ENCODE measurements at places on chromosomes 2 and 18. TPM values are rescaled to one million over a fixed set of nuclear protein-coding genes. Genes with fewer than 3 reads are reported as not detected.
A peak's percentile ranks its signal among the peaks of the same experiment; 100 is the strongest.

Gene TMEM17
- 4.2 TPM for polyA plus RNA-seq

- DNase-seq, result no peak
Observed at GRCh38 chr2:208373460-208374089, 33.0 kb upstream of the PTH2R start.

DNA sequence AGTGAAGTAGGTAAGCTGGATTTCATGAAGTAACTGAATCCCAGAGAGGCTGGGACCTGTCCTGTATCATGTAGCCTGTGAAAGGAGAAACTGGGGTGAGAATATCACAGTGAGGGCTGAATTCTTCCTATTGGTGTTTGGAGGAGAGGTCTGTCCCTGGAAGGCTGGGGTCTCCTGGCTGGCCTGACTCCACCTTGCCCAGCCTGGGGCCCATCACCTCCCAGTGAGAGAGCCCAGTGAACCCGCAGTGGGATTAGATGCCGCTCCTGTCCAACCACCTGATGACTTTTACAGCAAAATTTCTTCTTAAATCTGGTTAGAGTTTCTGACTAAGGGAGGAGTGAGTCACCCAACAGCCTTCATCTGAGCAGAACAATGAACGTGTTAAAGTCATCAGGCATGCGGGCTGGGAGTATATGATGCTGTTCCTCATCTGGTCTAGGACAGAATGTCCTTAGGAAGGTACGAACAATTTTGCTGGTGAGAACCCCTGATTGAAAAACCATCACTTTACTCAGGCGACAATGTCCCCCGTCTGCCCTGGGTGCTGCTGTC, 152.9 kb downstream of the LPIN1 start:
- DNase-seq, result no peak

DNA sequence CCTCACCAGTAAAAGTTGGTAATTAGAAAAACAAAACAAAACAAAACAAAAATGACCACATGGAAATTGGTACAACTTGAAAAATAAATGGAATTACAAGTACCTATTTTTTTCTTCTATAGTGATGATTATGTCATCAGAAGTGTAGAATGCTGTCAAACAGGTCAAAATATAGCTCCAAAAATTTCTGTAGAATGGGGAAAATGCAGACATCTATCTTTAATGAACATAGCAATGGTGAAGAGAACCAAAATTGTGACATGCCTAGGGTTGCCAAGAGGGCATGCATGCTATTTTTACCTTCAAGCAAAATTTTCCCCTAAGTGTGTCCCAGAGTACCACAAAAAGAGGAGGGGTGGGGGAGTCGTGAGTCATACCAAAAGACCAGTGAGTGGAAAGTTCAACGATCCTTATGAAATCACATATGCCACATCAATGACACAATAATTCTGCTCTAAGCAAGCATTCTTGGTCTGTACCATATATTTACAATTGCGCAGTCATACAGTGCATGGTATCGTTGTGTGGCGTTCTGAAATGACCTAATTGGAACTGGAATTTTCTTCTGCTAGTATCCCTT, 1436.4 kb downstream of the SUCLG1 start:
- no peak for DNase-seq

- peak; percentile 39 for DNase-seq
Observed at GRCh38 chr2:191051825-191052778, 38.1 kb upstream of the STAT1 start.

DNA sequence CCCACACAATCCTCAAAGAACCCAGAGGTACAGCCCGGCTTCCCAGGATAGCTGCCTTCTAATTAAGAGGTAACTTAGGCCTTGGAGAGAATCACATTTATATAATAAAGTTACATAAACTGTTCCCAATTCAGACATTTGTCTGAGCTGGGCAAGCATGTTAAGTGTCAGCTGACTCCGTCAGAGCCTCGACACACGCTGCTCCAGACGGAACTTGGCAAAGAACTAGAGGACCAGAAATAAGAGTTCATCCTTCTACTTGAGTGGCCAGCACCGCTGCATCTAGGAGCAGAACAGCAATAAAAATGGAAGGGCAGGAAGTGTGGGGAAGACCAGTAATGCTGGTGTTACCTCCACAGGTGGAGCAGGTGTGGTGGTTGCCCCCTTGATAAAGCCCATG, 80.5 kb downstream of the MYO5B start:
- DNase-seq, result no peak

- no peak for DNase-seq
Observed at GRCh38 chr2:152426801-152427200, 91.8 kb downstream of the FMNL2 start.

GRCh38 chr2:179569831-179570233, 291.6 kb downstream of the ZNF385B start:
- DNase-seq, result peak; percentile 83

GRCh38 chr2:143545949-143546255, 416.7 kb downstream of the ARHGAP15 start:
- DNase-seq, result no peak

Gene SERPINB11
- polyA plus RNA-seq, result not detected

All from large intestine (tissue), 12 donors.